ENCODE measurements at places on chromosomes 2 and 18.

GRCh38 chr2:119683713-119684443 is 4.9 kb downstream of the TMEM177 start:
- no peak for DNase-seq

DNA sequence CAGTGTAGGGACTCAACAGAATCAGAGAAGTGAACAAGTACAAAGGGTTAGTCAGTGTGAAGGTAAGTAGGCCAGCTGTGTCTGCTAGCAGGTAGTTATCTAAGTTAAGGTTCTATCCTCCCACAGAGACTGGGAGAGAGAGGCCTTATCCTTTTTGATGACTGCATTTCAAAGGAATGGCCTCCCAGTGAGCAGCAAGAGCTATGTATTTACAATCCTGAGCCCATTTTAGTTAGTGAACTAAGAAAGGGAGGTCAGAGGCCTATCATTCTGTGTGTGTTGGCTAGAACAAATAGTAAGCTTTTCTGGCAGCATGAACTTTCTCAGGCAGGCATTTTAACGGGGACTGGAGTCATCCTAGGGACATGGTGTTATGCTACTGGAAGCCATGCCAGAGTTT is 182.9 kb downstream of the VWC2L start:
- DNase-seq: no peak

DNA sequence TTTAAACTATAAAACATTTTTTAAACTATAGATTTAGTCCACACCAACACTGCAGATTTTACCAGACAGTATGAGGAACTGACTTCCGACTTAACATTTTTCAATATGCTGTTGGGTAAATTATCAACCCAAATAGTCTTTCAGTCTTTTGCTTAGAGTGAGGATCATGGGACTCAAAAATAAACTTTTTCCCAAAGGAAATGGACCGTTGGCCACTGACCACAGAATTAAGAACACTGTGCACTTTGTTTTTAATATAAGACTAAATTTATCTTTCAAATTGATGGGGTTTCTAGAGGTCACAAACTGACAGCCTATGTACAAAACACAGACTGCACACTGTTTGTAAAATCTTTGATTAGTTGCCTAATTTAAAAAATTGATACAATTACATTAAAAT is 44.9 kb downstream of the FIGN start:
- DNase-seq: no peak

DNA sequence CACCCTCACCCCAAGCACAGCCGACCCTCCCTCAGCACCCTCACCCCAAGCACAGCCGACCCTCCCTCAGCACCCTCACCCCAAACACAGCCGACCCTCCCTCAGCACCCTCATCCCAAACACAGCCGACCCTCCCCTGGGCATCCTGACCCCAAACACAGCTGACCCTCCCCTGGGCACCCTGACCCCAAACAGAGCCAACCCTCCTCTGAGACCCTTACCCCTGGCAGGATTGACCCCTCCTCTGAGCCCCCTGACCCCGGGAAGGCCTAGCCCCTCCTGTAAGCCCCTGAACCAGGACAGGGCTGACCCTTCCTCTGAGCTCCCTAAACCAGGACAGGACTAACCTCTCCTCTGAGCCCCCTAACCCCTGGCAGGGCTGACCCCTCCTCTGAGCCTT is 84.4 kb upstream of the RAB6C start:
- DNase-seq: no peak

DNA sequence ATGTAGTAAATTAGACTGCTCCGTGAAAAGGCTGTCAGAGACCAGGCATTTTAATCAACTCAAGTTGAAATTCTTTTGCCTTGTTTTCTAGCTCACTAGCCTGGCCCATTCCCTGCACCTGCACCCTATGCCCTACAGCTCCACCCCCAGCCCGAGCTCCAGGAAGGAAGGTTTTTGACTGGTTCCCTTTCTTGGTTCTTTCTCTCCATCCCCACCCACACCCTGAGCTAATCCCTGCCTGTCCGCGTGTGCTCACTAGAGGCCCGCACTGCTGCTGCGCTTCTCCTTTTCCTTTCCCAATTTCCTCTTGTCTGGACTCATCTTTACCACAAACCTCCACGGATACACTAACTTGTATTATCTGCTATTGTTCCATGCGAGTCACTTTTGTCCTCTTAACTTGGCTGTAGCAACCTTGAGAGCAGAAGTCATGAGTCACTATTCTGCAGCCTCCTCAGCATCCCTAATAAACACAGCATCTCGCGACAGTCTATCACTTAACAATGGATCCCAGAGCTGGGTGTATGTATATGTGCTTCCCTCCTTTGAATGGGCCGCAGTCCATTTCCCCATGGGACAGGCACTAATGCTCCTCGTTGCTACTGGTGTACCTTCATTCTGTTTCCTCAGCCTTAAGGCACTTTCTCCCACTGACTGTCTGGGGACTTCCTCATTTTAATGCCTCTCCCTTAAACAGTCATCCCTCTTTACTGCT is 36.5 kb downstream of the COLEC12 start:
- DNase-seq: no peak

GRCh38 chr18:48714873-48715272 is 176.0 kb downstream of the CTIF start:
- DNase-seq: no peak

DNA sequence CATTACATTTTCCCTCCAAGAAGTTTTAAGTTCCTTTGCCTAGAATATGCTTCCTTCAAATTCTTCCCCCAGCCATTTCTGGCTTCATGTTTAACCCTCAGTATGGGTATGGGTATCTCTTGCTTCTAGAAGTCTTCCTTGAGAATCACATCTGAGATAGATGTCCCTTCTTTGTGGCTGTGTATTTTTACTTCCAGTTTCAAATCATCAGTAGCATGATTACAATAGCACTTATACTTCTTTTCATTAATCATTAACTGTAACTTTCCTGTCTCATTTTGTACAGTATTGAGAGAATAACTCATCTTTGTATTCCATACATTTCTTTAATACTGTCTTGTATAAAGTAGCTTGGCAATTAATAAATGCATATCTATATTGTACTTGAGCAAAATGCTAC is 17.3 kb upstream of the PDE1A start:
- no peak for DNase-seq

DNA sequence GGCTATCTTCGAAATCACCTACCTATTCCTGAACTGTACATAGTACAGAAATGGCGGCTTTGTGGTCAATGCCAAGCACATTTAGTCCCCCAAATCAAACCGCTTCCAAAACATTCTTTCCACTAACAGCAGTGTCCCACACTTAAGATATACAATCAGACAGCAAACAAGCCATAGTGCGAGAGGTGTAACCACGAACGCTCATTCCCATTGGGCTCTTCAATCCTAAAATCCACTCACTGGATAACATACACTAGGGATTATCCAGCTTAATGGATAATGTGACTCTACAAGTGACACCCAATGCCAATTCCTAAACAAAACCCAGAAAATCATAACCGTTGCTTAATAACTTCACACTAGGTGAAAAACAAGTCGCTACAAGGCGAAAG is 2.0 kb downstream of the XPO1 start:
- no peak for DNase-seq

GRCh38 chr2:192010073-192010472 is 163.2 kb upstream of the CAVIN2 start:
- no peak for DNase-seq

- DNase-seq: peak; percentile 27
Observed at GRCh38 chr2:118223992-118224894, 136.0 kb downstream of the INSIG2 start.

- DNase-seq: no peak
Observed at GRCh38 chr2:133490411-133490980, 77.8 kb downstream of the NCKAP5 start.

DNA sequence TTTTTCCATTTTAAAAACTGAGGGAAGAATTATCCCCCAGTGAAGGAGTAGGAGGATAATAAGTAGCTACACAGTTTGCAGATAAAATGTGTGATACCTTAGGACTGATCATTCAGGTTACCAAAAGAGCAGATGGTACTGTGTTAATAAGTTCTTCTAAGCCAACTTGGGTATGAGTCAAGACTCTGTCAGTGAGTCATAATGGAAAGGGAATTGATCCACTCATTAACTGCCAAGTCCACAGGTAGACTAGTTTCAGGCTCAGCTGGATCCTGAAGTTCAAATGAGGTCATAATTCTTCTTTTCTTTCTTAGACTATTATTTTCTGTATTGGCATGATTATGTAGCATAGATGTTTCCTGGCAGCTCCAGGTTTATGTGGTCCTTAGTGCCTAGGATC is 142.4 kb upstream of the ALPP start:
- no peak for DNase-seq

DNA sequence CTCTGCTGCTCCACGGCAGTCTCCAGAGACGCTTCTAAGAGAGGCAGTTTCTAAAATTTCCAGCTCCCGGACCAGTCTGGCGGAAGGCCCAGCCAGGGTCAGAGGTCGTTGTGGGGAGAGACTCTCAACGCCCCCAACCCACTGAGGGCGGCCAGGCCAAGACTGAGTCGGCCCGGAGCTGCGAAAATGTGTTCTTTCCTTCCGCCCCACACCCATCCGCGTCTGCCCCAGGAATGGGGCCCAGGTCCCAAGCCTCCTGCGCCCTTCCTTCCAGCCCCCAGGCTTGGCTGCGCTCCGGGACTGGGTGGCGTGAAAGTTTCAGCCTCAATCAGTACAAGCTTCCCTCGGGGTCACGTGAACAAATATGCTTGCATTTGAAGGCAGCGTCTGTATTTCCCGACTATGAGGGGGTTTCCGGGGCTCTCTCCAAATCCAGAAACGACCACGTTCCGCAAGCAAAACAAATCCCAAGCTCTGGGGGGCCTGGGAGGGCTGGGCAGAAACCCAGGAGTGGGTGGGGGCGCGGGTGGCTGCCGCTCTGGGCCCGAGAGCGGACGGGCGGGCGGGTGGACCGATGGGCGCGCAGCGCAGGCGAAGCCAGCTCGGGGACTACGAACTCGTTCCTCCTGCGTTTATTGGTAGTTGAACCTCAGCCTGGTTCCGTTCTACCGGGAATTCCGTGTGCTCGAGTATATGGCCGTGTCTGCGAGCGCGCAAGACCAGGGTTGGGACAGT is 3.3 kb downstream of the HOXD3 start:
- no peak for DNase-seq

DNA sequence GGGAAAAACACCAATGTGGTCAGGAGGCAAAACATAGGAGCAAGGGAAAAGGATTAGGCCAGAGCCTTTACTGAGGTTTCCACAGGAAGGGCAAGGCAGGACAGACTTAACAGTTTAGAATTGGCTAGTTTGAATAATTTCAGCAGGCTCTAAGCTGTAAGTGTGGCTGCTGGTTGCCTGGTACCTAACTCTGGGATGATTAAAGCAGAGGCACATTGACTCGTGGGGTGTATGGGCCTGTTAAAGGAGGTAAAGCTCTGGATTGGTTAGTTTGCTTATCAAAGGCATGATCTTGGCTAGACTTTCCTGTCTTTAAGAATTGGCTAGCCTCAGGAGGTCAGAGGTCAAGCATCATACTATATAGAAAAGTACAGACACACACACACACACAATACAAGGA is 132.6 kb downstream of the SPAG16 start:
- no peak for DNase-seq

GRCh38 chr2:191215666-191216065 is 29.5 kb upstream of the MYO1B start:
- no peak for DNase-seq

GRCh38 chr2:240412975-240413812 is 22.3 kb upstream of the GPC1 start:
- DNase-seq: no peak

- DNase-seq: no peak
Observed at GRCh38 chr18:73232933-73233332, 365.1 kb upstream of the NETO1 start.

GRCh38 chr18:12057419-12058039 is 36.1 kb upstream of the ANKRD62 start:
- no peak for DNase-seq

- DNase-seq: no peak
Observed at GRCh38 chr2:226802573-226802972, 3.0 kb upstream of the IRS1 start.

All from stimulated activated CD4-positive, alpha-beta T cell treated with anti-CD3 and anti-CD28 coated beads, TNF-alpha, amount 100 ng/mL, for 24 hours (primary cell).